Nucleus accumbens (tissue), 56 donors: ENCODE measurements at places on chromosomes 6 and 20.

DNA sequence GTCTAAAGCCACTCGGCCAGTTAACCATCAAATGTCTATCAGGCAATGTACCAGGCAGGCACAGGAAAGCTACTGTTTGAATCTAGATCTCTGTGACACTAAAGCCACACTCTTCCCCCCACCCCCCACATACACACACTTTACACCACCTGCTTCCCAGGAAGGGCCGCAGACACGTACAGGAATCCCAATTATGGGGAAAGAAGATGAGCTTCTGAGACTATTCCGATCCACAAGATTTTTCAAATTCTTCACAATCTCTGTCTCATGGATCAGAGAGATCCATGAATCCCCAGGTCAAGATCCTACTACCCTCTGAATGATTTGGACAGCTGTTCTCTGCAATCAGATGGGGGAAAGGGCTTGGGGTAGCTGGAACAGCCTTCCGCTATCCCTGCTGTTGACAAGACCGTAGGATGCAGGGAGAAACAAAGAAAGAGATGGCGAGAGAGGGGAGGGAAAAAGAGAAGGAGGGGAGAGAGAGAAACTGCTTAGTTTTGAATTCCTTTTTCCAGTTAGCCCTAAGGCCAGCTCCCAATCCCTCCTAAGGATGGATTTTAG lies 25.4 kb upstream of the RIMS4 start:
- DNase-seq: no peak

DNA sequence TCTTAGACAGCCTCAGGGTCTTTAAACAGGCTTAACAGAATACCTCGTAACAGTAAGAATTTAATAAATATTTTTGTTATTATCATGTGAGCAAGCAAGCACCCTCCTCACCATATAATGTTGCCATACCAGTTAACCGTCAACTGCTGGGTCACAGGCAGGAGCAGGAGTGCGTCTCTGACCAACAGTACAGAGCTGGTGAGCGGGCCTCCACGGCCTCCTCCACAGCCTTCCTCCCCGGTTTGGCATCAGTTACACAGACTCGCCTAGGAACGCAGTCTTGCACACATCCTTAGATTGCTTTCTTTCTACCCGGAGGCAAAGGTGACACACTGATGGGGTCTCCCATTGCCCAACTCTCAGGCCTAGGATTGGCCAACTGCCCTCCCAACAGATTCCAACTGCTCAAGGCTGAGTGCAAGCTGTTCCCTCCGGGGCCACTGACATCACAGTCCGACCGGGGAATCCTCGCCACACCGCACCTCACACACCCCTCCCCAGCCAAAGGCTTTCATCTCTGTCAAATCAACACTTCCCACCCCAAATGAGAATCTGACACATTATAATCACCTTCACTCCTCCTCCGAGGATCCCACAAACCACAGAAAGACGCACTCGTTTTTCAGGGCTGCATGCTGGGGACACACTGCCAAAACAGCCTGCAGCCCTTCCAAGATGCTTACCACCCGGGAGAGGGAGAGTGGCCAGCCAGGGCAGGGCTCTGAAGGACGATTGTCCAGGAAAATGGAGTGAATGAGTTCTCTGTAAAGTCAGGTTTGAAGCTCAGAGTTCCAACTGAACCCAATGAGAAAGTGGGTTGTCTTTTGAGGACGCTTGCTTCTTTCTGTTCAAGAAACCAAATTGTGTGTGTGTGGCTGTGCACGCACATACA lies 63.2 kb downstream of the PDE10A start:
- DNase-seq: no peak

DNA sequence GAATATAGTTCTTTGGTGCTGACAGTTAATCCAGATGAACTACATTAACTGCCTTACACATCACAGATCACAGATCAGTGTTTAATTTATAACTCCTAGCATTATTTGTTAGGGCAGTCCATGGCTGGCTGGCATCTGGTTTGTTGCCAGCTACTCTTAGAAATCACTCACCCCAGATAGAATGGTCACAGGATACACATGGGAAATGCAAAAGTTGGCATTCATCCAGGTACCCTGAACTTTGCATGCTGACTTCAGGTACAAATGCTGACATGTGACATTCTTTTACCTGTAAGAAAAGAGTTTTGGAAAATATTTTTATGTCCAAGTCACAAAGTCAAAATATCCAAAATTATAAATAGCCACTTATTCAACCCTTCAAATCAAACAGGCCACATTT lies 20.2 kb downstream of the FBXL4 start:
- DNase-seq: no peak

DNA sequence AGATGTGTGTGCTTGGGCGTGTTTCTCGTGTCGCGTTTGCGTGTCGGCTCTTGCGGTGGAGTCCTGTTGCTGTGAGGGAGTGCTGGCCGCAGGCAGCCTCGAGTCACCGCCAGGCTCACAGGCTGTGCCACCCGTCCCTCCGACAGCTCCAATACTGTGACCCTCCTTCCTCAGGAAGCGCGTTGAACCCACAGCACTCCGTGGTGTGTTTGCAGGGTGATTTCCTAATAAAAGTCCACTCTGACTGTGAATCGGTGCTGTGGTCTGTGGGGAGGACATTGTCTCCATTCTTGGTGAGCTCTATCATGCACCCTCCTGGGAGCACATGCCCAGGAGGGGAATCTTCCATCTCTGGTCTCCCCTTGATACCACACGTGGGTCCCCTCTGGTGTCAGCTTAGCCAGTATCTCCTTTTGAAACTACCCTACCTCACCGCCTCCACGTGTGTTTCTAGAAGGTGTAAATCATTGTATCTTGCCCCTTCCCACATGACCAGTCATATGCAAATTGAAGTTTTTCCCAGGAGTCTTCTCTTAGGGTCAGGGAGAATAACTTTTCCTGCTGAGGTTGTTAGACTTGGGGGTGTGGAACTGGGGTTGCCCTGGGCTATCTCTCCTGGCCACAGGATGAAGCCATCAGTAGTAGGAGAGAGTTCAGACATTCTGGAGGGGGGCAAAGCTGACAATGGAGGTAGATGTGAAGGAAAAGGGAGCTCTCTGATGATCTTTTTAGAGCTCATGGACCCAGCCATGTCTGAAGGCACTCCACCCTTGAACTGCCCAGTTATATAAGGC lies 13.3 kb upstream of the PCMTD2 start:
- DNase-seq: no peak

- DNase-seq: no peak
Observed at GRCh38 chr6:159941286-159942113, 27.4 kb upstream of the IGF2R start.

DNA sequence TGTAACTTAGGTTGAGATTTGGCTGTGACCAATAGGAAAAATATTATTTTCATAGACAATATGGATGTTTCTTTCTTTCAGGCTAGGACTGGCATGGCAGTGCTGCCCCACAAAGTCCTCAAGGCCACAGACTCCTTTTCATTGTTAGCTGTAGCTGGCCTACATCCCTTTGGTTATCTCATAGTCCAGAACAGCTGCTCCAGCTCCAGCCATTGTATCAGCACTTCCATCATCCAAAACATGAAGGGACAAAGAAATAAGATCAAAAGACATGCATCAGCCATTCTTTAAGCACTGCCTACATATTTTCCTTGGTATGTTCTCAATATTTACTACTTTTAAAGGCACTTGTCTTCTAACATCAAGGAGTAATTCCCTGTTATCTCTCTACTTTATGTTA lies 73.0 kb downstream of the ZDHHC14 start:
- DNase-seq: no peak

- no peak for DNase-seq
Observed at GRCh38 chr20:48986899-48987298, 59.2 kb upstream of the CSE1L start.

DNA sequence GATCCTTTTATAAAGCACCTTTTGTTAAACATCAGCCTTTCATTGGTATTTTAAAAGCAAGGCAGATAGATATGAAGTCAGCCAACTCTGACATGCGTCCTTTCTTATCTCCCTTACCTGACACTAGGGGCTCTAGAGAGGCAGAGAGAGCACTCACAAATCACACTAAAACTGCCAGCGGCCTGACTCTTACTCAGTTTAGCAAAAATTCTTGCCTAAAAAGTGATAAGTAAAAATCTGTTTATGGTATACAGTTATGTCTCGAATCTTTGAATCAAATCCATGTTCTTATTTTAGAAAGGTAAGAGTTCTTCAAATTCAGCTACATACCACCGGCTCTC lies 10.4 kb upstream of the TDRD6 start:
- DNase-seq: no peak

DNA sequence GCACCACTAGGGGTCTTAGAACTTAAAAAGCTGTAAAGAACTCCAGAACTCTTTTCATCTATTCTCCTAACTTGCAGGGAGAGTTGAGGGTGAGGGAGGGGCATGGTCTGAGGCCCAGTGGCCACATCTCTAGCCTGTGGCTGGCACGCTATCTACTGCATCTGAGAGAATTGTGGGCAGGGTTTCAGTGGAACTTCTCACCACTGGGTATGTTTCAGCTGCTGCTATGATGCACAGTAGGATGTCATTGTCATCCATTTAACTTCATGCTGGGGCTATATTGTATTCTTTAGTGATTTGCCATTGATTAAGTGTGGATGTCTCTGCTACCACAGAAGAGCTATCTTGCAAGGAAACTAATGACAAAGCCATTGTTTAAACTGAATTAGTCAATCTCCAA lies 4.5 kb downstream of the TMEM14A start:
- DNase-seq: no peak

GRCh38 chr6:170345662-170346061 lies 39.1 kb downstream of the FAM120B start:
- DNase-seq: no peak

DNA sequence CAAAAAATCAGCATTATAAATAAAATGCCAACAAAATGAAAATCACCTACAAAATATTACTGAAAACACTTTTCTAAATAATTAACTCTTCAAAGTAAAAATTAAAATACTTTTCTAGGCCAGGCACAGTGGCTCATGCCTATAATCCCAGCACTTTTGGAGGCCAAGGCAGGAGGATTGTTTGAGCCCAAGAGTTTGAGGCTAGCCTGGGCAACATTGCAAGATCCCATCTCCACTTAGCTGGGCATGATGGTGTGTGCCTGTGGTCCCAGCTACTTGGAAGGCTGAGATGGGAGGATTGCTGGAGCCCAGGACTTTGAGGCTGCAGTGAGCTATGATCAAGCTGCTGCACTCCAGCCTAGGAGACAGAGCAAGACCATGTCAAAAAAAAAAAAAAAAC lies 6.4 kb downstream of the SERPINB9 start:
- DNase-seq: no peak

DNA sequence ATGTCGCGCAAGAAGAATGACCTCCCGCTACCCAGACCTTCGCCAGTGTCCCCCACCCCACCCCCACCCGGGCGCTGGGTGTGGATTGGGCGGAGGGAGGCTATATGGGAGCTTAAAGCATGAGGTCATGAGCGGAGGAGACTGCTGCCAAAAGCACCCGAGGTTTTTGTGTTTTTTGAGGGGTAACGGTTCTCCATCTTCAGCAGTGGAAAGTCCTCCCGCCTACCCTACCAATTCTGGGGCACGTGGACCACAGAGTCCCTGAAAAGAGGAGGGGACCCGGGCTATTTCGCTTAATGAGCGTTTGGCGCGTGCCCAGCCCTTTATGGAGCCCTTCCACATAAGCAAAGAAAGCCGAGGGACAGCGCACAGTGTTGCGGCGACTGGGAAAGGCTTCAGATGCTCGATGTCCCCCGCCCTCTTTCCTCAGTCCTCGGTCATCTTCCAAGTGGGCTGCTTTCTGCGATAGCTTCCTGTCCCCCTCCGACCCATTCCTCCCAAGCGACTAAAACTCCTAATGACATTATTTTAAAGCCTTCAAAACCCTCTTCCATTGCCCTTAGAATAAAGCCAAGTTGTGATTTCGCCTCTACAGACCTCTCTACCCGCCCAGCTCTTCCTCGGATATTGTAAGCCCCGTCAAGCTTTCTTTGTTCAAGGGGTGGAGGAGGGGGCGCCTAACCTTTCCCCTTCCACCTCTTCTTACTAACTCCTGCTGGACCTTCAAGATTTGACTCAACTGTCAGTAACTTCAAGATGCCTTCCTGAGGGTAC lies 2.1 kb upstream of the TRERF1 start:
- DNase-seq: no peak

DNA sequence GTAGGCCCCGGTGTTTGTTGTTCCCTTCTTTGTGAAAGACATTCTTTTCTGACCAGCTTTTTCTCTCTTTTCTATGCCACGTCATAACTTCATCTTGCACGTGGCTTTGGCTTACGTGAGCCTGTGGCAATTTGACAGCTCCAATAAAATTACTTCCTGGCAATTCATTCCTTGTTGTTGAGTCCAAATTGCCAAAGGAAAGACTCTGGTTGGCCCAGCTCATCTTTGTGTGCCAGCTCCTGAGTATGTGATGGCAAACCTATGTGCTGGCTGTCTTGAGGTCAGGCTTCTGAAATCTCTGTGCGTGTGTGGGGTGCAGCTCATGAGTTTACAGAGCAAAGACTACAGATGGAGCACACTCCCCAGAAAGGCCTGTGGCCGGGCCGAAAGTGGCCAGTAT lies 272.5 kb upstream of the SGK1 start:
- no peak for DNase-seq

DNA sequence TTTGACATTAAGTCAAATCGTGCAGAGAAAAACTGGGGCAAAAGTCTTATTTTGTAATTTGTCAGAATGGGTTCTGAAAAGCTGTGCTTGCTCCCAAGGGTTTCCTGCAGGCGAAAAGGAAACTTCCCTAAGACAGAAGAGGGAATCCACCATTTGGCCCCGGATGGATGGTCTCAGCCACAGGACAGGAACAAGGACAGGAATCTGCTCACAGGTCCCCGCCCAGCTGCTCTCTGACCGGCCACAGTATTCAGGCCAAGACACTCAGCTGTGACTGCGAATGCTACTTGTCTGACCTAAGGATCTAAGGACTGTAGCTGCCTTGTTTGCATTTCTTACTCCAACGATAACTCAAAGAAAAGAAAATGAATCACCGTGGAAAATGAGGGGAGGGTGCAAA lies 197.0 kb downstream of the BMP7 start:
- DNase-seq: no peak
